Activated naive CD4-positive, alpha-beta T cell treated with anti-CD3 and anti-CD28 coated beads, Interleukin-2, amount 50 U/mL, for 16 hours (primary cell): ENCODE measurements at places on chromosomes 3 and 15.

DNA sequence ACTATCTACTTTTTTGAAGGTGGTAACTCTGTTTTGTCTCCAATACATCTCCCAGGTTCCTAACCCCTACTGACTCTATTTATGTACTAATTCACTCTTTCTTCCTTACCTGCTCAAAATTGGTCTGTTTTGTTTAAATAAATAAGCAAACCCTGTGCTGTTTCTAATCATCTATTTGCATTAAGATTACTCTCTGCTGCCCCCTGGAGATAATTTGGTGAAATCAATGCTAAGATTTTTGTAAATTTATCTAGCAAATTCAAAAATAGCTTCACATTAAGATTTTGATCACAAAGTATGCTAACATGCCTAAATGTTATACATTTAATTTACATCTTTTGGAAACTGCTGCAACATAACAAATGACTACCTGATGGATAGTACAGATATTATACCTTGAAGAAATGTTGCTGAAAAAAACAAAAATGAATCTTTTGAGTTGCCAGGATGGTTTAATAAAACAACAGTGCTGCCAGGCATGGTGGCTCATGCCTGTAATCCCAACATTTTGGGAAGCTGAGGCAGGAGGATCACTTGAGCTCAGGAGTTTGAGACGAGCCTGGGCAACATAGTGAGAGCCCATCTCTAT lies 4.4 kb upstream of the CD200R1 start:
- DNase-seq, result no peak

DNA sequence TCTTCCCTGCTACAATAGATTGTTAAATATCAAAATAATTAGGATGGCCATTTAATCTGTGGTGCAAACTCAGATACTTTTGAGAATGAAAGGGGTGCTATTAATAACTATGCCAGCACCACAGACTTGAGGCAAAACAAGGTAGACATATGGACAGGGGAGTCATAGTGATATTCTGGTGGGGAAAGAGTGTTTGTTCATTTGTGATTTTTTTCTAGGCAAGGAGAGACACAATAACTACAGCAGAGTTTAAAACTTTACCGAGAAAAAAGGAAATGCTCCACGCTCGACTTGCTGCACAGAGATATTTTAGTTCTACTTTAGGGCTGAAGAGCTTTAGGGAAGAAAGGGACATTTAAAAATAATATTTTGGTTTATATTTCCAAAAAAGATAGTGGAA lies 611.2 kb upstream of the GRM7 start:
- no peak for DNase-seq

DNA sequence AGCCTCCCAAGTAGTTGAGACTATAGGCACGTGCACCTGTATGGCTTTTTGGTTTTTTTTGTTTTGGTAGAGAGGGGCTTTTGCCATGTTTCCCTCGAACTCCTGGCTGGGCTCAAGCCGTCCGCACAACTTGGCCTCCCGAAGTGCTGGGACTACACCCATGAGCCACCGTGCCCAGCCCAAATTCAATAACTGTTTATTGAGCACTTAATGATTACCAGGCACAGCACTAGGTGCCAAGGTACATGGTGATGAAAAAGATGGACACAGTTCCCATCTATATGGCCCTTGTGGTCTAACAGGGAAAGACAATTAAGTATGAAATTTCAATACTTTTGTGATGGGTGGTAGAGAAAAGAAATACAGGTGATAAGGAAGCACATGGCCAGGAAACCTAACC lies 35.8 kb upstream of the ZNF148 start:
- DNase-seq, result no peak

DNA sequence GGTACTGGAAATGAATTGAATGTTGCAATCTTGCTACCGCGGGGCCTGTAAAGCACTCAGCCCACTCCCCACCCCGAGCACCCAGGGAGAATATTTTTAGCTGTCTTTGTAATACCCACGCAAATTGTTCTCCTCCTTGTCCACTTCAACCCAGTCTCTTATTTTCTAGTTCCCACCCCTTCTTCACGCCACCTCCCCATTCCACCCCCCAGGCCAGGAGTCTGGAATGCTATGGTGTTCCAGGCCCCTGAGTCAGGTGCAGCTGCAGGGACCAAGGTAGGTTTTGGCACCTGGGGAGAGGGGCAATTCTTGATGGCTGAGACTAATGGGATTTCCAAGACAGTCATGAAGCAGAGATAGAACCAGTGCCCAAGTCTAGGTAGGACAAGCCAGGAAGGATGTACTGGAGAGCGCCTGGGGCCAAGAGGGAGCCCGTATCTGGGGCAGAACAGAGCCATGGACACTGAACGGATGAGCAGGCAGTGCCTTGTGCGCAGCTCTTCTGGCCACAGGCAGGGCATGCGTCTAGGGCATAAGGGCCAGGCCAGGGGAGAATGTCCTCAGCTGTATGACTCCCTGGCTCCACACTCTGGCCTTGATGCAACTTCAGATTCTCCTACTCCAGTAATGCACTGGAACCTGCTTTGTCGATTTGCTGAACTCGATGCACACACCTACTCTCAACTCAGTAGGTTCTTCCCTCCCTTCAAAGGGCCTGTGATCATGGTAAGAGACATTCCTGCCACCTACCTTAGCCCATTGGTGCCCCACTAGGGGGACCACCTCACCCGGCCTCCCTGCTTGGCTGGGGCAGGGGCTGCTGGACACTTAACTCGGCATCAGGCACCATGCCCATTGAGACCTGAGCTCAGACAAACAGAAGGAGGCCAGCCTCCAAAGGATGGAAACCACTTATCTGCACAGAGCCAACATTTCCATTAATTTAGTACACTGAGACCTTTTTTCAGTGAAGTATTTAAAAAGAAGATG lies 34.6 kb upstream of the MAGEF1 start:
- DNase-seq, result no peak

- DNase-seq, result no peak
Measured at GRCh38 chr3:119350114-119350513, 55.9 kb downstream of the ARHGAP31 start.

- DNase-seq, result no peak
Measured at GRCh38 chr3:106299300-106300098, 430.7 kb upstream of the CBLB start.

DNA sequence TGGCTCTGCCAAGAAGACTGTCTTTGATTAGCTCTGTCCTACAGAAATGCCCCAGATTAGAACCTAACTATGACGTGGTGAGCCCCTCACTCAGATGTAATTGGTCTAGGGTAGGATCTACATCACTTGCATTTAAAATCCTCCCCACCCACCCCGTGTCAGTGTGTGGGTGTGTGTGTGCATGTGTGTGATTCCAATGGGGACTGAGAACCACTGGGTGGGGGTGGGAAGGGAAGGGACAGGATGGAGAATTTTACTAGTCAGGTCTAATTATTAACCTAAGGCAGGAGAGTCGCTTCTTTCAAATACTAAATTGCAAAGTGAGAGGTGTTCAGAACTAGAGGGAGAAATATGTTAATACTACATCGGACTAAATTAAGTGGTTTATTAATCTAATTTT lies 91.7 kb downstream of the TBL1XR1 start:
- no peak for DNase-seq

- DNase-seq, result no peak
Measured at GRCh38 chr3:195208183-195208582, 62.8 kb downstream of the XXYLT1 start.

- peak; percentile 44 for DNase-seq
Measured at GRCh38 chr3:40309925-40310695, 603 bp downstream of the EIF1B start.

GRCh38 chr3:134330883-134331810 lies 43.1 kb downstream of the AMOTL2 start:
- DNase-seq, result no peak

GRCh38 chr3:73835945-73836344 lies 211.2 kb upstream of the PDZRN3 start:
- DNase-seq, result no peak

DNA sequence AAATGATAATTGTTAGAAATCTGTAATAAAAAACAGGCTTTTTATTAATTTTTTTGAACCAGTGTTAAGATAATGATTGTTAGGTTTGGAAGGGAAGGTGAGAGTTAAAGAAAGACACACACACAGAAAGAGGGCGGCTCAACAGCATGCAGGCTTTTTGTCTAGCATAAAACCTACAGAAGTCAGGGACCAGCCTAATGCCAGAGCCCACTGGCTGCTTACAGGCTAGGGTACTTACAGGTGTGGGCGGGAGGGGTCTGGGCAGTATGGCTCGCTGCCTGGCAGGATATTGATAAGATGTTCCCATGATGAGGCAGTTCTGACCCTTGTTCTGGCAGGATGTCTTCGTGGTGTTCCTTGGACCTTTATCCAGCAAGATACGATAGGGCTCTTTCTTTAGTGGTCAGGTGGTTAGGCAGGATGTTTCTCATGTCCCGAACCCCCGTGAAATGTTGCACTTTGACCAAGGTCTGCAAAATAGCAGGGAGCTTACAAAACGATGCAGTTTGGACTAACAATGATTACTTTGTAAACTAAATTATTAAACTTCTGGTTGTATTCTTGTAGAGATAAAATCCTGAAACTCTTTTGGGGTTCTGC lies 84.7 kb downstream of the DCUN1D1 start:
- no peak for DNase-seq

- no peak for DNase-seq
Measured at GRCh38 chr15:55819397-55820034, 76.6 kb upstream of the PRTG start.

GRCh38 chr15:42065468-42065867 lies 28.9 kb downstream of the PLA2G4D start:
- DNase-seq, result no peak
